Activated T-helper 1 cell treated with anti-CD3 and anti-CD28 coated beads, Interleukin-12 subunit alpha, Interleukin-12 subunit beta, Interleukin-2, Interleukin-4 antibody, amounts not matched to agents 30 ng/mL and 10 ng/mL and 1 ng/mL, durations not matched to agents 14 hours and 24 hours and 36 hours (primary cell): ENCODE measurements at places on chromosomes 2 and 18. TPM values are rescaled to one million over a fixed set of nuclear protein-coding genes. Genes with fewer than 3 reads are reported as not detected.

The IL1R2 gene
- total RNA-seq: 1.1 and 1.3 TPM in 2 replicates

GRCh38 chr18:452816-453215 lies 47.7 kb downstream of the COLEC12 start:
- no peak for DNase-seq

DNA sequence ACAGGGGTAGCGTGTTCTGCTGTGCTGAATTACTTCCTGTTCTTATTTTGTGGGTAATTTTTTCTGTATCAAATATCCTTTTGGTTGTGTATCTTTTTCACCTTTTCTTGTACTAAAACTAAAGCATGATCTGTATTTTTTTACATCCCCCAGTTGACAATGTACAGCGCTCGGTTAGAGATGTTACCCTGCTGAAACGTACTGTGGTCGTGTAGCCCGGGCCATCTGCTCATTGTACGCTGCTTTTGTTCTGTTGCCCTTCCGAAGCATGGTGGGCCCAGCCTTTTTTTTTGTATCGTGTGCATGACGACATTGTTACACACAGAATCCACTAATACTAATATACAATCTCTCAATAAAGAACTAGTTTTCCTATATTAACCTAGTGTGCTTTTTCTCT lies 233.1 kb downstream of the HAUS1 start:
- no peak for DNase-seq

The CTAGE1 gene
- not detected in 2 replicates for total RNA-seq

The ATOH8 gene
- 0.29 and 0.47 TPM in 2 replicates for total RNA-seq

- no peak for DNase-seq
Observed at GRCh38 chr18:69628774-69629359, 228.2 kb downstream of the DOK6 start.
